Stimulated activated CD4-positive, alpha-beta T cell treated with anti-CD3 and anti-CD28 coated beads, Interleukin-1b, Interleukin-23, amount 100 ng/mL, for 4 hours (primary cell): ENCODE measurements at places on chromosomes 16 and 17.

DNA sequence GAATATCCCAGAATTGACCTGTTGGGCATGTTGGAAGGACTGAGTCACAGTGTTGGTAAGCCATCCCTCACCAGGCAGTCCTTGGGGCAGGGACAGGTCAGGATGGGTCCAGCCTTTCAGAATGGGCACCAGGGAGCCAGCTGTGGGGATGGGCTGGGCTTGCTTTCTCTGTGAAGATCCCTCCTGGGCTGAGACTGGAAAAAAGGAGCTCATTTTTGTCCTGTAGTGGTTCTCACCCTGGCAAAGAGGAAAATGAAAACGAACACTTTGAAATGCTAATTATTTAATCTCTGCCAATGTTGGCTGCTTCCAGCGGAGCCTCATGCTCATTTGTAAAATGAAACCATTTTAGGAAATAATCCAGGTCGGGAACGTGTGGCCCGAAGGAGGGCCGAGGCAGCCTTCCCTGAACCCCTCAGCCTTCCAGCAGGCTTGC is 237.5 kb upstream of the SALL1 start:
- no peak for DNase-seq

DNA sequence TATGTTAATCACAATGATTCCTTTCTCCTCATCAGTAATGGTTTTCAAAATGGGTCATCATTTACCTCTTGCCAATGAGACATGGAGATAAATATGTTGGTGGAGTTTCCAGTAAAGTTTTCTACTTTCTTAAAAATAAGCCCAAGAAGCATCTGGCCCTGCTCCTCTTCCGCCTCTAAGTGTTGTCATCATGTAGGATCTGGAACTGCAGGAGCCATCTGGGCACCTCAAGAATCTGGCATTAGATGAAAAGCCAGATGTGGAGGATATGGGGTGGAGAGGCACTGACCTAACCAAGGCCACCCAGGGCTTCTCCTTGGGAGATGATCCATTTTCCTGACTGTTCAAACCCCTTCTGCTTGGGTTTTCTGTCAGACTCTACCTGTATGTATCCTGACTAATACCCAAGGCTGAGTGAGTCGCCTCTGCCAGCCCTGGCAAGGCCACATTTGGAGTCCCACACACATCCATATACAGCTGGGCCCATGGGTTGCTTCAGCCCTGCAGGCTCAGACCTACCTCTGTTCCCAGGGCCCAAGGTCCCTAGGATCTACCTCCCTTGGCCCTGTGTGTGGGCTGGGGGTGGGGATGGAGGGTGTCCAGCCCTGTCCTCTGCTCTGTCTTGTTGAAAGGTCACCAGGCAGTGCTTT is 24.6 kb downstream of the CCDC182 start:
- no peak for DNase-seq

DNA sequence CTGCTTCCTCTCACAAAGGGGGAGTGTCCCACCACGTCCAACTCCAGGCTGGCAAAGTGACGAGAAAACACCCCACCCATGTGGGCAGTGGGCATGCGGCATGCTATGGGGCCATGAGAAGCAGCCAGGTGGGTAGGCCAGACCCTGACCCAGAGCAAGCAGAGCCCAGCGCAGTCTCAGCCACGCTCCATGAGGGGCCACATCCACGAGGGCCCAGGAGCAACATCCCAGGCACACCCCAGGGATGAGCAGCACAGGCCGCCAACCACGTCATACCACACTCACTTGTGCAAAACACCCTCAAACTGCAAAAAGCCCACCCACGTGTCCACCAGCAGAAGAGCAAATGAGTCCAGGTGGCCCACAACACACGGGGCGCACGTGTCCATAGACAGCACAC is 117.0 kb downstream of the ZNF778 start:
- no peak for DNase-seq

- DNase-seq = no peak
Observed at GRCh38 chr17:8137645-8138373, 13.9 kb upstream of the HES7 start.

DNA sequence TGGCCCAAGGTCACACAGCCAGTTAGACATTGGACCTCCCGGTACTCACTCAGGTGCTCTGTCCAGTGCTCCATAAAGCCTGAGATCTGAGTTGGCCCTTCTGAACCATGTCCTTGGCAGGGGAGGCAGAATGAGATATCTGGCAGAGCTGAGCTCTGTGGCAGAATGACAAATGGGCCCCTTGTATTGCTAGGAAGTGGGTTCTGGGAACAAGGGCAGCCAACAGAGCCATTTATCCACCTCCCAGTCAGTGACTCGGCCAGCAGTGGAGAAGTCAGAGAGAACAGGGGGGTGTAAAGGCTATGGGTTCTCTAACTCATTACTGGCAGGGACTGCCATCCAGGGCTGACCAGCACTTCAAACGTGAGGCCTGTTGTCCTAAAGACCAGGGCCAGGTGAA is 117.1 kb upstream of the NLRP1 start:
- no peak for DNase-seq

- no peak for DNase-seq
Observed at GRCh38 chr16:85687651-85688471, 893 bp downstream of the GINS2 start.

DNA sequence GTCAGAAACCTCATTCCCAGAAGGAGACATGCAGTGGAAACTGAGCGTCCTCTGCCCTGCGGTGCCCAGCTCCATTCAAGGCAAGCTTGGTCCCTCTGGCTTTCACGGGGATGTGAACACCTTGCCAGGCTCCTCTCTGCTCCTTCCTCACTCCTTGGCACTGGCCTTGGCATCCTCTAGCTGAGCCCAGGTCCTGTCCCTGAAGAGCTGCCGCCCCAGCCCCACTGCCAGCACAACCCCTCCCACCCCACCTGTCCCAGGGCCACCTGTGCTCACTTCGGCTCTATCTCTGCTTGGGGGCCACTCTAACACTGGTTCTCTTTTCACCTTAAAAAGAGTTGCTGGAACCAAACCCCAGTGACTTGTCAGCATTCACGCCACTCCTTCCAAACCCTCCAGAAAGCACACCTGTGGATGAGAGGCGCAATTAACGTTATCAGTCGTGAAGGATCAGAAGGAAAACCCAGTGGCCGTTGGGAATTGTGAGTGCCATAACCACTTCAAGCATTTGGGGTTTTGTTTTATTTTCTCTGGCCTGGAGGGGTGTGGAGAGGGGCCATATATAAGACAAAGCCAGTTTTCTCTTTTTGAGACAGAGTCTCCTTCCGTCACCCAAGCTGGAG is 103.7 kb downstream of the AXIN2 start:
- no peak for DNase-seq

DNA sequence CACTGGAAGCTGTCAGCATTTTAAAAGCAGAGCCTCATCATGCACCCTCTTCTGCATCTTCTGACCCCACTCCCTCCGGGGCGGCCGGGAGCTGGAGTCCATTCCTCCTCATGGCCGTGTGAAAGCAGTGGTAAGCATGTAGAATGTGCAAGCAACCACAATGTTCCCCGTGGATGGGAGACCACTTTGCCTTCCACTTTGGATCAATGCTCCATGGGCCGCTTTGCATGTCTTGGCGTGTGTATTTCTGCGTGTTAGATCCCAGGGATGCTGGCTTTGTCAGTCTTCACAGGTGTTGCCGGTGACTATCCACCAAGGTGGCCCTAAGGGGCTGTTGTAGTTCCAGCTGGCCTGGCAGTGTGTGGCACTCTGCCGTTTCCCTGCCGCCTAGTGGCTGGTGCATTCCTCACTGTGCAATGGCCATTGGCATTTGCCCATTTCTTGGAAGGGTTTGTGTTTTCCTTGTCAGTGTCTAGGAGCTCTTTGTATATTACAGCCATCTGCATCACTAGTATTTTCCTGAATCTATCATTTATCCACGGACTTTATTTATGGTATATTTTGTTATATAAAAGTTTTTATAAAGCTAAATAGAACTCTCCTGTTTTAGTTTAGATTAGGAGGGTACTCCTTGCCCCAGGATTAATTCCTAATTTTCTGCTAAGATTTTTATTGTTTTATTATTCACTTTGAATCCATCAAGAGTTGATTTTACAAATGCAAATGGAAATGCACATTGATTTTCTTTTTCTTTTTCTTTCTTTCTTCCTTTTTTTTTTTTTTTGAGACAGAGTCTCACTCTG is 5.8 kb upstream of the ALDH3A1 start:
- no peak for DNase-seq

- DNase-seq = no peak
Observed at GRCh38 chr16:21685034-21685455, 21.3 kb downstream of the OTOA start.

- DNase-seq = no peak
Observed at GRCh38 chr17:69511250-69511649, 96.8 kb downstream of the MAP2K6 start.

- no peak for DNase-seq
Observed at GRCh38 chr16:31080035-31080629, 5.9 kb downstream of the ZNF646 start.

GRCh38 chr16:72612256-72612655 is 435.7 kb downstream of the ZFHX3 start:
- DNase-seq = no peak

DNA sequence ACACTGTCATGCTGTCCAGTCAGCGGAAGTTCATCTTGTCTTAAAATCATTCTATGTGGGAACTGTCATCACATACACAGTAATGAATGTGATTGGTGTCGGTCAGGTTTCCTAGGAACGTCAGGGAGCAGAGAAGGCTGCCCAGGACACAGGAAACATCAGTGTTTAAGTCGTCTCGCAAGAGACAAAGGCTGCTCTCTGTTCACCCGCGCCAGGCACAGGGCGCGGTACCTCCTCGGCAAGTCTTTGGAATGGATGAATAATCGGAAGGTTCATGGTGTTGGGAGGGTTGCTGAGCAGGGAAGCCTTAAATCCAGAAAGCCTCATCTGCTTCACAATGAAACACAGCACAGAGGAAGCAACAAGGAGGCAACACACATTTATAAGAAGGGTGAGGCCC is 148.2 kb downstream of the CPPED1 start:
- no peak for DNase-seq

GRCh38 chr17:50689251-50689650 is 18.5 kb downstream of the ANKRD40 start:
- DNase-seq = no peak

- no peak for DNase-seq
Observed at GRCh38 chr17:79954281-79955166, 81.1 kb downstream of the TBC1D16 start.

GRCh38 chr17:57441270-57441600 is 184.9 kb downstream of the MSI2 start:
- no peak for DNase-seq

- DNase-seq = no peak
Observed at GRCh38 chr17:64534187-64534586, 27.4 kb downstream of the CEP95 start.

DNA sequence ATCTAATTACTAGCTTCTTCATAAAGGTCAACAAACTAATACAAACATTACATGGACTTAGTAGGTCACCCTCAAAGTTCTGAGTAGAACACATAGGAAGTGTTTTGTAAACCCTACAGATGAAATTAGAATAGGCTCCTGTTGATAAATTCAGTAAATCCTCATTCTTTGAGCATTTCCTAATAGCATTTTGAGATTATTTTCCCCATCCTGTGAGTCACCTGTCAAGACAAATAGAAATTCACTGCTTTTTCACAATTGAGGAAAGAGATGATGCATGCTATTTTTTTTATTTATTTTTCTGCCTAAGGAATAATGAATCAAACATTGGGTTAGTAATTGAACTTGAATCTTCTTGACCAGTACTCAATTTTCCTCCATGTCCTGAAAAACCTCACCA is 666.7 kb upstream of the GOT2 start:
- DNase-seq = no peak

- DNase-seq = no peak
Observed at GRCh38 chr17:65618516-65618915, 57.1 kb upstream of the AXIN2 start.

DNA sequence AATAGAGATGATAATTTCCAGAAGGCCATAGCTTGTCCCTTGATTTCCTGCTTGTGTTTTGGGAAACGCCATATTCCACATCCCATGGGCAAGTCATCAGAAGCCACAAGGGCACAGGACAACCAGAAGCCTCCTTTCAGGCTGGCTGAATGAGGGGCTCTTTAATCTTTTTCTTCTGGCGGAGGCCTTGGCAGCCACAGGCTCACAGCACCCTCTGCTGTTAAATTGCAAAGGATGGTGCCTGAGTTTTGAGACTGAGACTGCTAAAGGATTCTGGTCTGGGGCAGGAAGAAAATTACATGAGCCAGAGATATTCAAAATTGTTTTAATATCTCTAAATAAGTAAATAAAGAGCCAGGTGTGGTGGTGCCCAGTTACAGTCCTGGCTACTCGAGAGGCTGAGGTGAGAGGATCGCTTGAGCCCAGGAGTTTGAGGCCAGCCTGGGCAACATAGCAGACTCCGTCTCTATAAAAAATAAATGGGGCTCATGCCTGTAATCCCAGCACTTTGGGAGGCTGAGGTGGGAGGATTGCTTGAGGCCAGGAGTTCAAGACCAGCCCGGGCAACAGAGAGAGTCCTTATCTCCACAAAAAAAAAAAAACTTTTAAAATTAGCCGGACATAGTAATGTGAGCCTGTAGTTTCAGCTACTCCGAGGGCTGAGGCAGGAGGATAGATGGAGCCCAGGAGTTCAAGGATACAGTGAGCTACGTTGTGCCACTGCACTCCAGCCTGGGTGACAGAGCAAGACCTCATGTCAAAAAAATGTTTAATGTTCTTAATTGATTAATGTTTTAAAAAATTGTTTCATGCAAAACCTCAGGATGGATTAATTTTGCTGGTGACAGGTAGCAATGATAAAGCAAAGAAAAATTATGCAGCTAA is 26.3 kb downstream of the AARSD1 start:
- DNase-seq = no peak

DNA sequence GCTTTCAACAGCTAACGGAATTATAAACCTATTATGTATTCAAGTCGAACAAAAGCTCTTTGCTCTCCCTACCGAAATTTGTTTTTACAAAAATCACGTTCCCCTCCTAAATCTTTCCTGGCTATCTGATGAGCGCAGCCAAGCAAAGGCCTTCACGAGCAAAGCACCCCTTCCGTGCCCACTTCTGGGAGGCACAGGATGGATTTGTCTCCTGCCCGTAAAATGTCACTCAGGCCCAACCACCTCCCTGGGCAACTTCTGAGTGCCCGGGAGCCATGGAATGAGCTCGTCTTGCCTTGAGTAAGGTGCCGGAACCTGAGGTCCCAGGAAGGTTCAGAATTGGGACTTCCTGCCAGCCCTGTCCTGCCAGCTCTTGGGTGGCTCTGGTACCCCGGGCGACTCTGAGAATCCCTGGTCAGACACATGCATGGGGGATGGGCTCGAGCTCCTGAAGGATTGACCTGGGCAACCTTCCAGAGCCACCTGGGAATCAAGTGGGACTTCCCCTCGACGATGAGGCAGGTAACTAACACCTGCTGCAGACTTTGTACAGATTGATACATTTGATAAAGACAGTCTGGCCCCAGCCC is 19.8 kb downstream of the SLC7A5 start:
- no peak for DNase-seq

DNA sequence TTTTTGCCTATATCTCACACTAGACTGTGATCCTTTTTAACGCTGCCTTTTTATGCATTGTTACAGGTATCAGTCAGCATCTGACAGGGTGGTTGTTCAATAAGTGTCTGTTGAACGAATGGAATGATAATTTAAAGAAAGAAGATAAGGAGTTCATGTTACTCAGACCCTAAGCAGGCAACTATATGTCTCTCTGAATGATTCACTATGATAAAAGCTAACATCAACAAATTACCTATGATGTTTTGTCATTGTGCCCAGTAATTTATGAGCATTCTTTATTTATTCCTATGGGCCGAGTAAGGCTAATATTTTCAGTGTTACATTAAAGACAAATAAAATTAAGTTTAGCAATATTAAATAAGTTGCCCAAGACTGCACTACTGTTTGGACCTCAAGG is 435.0 kb upstream of the KIF2B start:
- no peak for DNase-seq
